NCI-H774 (cell line): ENCODE measurements at places on chromosomes 7 and 10.

GRCh38 chr10:102605712-102606111 is 38.6 kb upstream of the TRIM8 start:
- no peak for DNase-seq

DNA sequence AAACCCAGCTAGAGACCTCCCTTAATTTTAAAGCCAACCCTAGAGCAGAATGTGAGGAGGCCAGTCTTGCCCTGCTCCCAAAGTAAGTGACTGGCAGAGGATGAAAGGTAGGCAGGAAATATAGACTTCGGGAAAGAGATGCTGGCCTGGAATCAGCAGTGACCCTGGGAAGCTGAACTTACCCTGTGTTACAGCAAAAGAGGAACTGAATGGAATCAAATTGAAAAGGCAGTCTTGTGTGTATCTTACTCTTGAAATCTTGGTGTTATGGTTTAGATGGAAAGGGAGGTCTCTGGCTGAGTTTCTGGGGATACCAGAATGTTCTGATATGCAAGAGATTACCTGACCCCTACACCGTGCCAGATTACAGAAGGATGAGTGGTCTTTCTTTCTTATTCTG is 7.9 kb upstream of the CFAP43 start:
- DNase-seq: no peak

DNA sequence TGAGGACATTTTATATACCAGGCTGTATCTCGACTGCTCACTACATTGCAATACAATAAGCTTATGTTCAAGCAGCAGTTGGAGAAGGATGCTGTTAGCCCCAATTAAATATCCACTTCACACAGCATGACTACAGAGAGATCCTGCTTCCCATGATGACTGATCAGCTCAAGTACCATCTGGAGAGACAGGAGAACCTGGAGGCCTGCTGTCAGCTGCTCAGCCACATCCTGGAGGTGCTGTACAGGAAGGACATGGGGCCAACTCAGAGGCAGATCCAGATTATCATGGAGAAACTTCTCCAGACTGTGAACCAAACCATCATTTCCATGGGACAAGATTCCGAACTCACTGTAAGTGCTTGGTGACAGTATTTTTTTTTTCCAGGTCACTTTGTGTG is 22.5 kb downstream of the RNF133 start:
- no peak for DNase-seq

- DNase-seq: no peak
These were observed 99.3 kb downstream of the DNAJB6 start for GRCh38 chr7:157436076-157436475.
